ENCODE measurements at places on chromosomes 6 and 20.

GRCh38 chr6:163889904-163890514, 475.5 kb downstream of the QKI start:
- DNase-seq = no peak

DNA sequence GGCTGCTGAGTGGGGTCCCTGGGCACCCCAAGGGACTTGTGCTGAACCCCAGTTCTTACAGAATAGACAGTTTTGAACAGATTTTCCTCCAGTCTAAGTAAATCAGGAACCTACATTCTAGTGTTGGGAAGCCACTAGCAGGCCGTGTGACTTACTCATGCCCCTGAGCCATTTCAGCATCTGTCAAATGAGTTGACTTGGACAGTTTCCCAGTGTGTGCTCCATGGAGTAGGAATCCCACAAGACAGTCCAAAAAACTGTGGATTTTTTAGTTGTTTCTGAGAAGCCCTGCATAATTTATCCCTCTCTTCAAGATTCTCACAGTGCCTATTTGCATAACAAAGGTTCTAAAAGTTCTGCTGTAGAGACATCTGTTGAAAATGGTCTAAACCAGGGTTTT, 2.1 kb downstream of the GABRR2 start:
- no peak for DNase-seq

GRCh38 chr6:100035873-100036653, 42.0 kb upstream of the MCHR2 start:
- no peak for DNase-seq

DNA sequence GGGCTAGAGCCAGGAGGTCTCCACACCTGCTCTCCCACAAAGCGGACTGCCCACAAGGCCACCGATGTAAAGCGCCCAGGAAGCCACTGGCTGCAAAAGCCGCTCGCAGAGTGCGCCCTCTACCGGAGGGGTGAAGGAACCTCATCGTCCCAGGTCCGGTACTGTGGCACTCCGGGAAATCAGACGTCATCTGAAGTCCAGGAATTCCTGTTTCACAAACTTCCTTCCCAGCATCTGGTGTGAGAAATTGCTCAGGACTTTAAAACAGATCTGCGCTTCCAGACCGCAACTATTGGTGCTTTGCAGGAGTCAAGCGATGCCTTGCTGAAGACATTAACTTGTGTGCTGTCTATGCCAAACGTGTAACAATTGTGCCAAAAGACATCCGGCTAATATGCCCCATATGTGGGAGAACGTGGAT, 115.1 kb upstream of the ARID1B start:
- peak; percentile 47 for DNase-seq

- DNase-seq = no peak
Observed at GRCh38 chr6:20148433-20148832, 63.8 kb downstream of the MBOAT1 start.

DNA sequence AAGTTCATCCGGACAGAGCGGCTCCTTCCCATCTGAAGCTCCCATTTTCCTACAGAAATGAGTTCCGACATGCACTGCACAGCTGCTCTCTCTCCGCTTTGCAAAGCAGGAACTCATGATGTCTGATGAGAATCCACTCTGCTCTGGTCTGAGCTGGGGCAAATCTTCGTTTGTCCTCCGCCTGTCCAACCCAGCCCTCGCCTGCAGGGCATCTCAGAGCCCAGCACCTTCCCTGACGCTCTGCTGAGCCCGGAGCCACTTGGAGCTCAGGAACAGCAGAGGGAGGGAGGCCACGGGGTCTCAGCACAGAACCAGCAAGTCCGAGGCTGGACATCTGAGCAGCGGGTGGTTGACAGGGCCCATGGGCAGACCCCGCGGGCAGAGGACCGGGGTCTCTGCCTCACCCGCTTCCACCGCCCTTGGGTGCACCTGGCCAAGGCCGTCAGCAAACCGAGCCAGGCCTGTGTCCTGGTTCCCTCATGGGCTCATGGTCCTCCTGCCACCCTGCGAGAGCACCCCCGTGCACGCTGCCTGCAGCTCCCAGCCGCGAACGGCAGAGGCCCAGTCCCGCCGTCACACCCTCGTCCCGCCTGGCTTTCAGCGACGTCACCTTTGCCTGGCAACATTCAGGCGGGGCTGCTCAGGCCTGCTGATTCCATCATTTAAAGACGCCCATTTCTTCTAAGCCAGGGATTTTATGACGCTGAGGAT, 78.5 kb upstream of the BHLHE23 start:
- DNase-seq = no peak

DNA sequence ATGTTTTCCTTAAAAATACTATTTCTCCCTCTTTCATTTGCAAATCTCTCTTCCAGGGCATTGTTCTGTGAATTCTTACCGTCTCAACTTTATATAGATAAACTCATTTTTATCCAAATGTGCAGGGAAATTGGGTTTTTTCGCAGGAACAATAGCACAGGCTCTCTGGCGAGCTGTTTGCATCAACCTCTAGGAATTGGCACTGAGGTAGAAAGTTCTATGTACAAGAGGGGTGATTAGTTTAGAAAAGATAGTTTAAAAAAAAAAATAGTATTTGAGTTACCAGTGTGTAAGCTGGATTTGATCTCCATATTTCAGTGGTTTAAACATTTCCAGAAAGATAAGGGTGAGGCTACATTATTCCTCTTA, 129.7 kb upstream of the BTN3A2 start:
- DNase-seq = no peak

GRCh38 chr20:34875642-34876405, 588 bp upstream of the ACSS2 start:
- no peak for DNase-seq

DNA sequence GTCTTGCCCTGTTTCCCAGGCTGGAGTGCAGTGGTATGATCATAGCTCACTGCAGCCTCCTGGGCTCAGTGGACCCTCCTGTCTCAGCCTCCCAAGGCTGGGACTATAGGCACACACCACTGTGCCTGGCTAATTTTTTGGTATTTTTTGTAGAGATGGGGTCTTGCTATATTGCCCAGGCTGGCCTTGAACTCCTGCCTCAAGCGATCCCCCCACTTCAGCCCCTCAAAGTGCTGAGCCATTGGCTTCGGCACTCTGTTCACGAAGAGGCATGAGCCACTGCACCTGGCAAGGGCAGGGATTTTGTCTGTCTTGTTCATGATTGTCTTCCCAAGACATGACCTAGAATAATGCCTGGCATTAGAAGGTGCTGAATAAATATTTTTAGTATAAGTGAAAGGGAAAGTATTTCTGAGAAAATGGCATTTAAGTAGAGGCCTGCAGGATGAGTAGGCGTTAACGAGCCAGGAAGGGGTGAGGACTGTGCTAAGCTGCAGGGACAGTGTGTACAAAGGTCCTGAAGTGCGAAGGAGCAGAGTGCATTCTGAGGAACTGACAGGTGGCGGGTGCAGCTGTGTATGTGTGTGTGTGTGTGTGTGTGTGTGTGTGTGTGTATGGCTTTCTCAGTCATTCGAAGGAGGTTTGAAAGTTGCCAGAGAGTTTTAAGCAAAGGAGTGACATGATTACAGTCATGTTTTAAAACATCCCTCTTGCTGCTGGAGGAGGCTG, 43.0 kb downstream of the VEGFA start:
- DNase-seq = no peak

GRCh38 chr6:67683960-67684359, 951.1 kb upstream of the ADGRB3 start:
- DNase-seq = no peak

GRCh38 chr20:1816384-1817381, 78.5 kb upstream of the SIRPA start:
- DNase-seq = no peak

- DNase-seq = no peak
Observed at GRCh38 chr6:155530219-155530834, 74.7 kb upstream of the NOX3 start.

DNA sequence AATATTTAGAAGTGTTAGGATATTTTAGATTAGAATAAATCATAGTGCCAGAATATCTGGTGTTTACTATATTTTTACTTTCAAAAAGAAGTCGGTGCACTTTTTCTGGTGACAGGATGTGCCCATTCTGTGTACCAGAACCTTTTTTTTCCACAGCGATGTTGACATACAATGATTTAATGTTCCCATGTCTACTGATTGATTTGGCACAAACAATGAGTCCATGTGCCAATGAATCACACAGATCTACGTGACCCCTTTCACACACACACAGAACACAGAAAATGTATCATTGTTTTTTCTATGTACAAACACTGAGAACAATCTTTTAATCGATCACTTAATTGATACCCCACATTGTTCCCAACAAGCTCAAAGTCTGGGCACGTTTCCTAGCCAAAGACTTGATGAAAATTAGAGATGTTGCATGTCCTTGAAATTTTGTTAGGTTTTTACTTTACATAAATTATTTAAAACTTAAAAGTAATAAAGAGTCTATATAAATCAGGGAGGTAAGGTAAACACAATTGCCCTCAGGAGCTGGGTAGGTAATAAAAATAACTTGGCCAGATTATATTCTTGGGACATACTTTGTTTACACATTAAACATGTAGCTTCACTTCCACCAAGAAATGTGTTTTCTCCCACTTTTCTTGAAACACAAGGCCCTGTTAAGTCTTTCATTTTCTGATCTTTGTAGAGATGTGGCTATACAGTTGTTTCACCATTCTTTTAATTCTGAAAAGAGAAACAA, 36.4 kb upstream of the SOX4 start:
- DNase-seq = no peak

- no peak for DNase-seq
Observed at GRCh38 chr20:4512891-4513550, 208.7 kb upstream of the PRND start.

DNA sequence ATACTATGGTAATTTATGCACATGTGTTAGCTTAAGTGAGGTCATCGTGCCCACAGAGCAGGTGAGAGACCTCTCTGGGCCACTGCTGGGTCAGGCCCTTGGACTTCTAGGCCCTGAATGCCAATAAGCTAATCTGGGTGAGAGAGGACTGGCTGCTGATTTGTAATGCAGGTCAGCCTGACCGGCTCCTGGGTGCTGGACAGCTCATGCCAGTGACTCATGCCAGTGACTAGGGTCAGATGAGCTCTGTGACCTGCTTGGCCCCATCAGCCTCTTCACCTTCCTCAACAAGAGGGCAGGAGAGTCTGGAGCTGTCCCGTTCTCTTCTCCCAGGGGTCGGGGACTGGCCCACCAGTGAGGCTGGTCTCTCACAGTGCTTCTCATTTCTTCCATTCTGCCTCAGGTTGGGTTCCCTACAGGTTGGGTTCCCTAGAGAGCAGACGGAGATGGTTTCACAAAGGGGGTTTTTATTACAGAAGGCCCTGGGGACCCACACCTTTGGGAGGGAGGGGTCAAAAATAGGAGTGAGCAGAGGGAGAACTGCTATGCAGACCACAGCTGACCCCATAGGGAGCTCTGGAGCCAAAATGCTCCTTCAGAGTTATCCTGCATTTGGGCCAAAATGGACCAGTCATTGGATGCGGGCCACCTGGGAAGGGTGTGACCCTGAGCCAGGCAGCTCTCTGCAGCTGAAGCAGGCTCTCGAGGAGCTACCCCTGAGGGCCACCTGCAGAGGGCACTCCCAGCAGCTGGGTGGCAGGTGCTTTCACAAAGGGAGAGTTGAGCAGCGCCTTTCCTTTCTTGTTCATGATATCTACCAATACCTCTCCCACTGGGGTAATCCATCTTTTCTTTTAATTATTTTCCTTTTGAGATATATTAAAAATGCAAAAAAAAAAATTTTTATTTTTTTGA, 2.2 kb upstream of the OXT start:
- no peak for DNase-seq

DNA sequence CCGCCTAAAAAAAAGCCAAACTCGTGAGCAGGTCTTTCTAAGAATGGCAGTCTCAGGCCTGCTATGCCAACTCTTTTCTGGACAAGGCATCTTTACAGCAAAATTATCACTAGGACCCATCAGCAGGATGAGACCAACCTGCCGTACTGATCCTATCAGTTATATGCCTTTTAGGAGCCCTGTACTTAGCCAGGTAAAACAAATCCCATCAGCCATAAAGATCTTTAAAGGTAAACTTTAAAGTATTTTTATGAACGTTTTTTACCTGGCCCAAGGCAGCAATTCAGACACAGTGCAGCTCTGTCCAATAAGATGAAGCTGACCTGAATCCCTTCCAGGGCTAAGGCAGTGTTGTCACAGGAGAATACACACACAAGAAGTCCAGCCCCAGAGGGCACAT, 51.3 kb upstream of the TGM3 start:
- no peak for DNase-seq

- DNase-seq = no peak
Observed at GRCh38 chr6:67131827-67132226, 1424.8 kb upstream of the EYS start.

DNA sequence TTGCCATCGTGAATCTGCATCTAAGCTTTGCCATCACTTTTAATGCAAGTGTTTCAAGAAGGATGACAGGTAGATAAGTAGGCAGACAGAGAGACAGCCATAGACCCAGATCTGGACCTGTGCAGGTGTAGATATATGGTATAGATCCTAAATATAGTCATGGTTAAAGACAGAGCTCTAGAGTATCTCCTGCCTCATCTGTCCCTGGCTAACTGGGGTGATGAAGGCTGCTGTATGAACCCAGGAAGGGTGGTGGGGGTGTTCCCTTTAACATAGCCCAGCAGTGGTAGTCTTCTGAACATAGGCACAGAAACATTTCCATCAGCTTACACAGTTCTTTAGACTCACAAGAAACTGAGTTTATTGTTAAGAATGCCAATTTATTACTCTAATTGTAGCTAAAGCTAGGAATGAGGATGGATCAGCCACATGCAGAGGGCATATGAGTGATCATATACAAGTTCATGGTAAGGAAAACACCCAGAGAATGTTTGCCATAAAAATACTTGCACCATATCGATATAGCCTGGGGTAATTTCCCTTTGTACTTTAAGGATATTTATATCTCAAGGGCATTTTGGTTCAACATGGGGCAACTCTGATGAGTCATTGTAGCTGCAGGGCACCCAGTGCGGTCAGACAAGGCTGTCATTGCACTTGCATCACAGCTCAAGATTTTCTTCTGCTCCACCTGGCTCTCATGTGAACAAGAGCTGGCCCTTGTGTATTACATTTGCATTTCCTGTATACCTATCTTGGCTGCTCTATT, 587.2 kb downstream of the EPM2A start:
- no peak for DNase-seq

- no peak for DNase-seq
Observed at GRCh38 chr6:20841806-20842205, 307.5 kb downstream of the CDKAL1 start.

DNA sequence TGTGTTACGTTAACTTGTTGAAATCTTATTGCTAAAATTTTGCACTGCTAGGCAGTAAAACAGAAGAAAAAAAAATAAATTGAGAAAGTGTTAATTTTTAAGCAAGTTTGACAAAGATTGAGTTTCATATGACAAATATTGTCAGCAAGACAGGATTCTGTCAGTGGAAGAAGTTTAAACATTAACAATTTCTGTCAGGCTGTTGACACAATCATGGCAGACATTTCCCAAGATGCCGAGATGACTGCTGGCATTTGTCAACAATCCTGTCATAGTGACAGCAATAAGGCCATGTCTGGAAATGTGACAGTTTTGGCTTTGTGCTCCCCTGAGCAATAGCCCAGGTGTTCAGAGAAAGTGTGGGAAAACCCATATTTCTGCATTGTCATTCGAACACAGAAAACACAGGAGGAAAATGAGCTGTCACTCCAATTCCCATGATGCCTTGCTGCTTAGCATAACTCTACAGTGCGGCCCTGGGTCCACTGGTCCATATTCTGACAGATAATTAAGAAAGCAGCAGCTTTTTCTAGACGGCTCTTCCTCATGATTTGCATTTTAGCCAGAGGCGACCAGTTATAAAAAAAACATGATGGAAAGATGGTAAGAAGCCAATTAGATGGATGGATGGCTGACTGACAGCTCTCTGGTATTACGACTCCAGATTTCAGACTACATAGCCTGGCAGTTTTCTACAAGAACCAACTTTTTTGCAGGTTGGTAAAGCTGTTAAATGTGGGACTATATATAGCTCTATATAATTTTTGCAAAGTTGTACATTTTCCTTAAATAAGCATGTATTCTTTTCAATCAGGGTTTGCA, 43.6 kb upstream of the DEFB112 start:
- no peak for DNase-seq

All from retina (tissue), 1 donor.